ENCODE measurements at places on chromosomes 13 and 19. TPM values are rescaled to one million over a fixed set of nuclear protein-coding genes. Genes with fewer than 3 reads are reported as not detected.
A peak's percentile ranks its signal among the peaks of the same experiment; 100 is the strongest.

GRCh38 chr13:47999973-48000372, 1.1 kb downstream of the SUCLA2 start:
- H3K36me3 ChIP-seq = peaks cover 13% of the 10 kb centered on the region
- no peak overlapping the region for H3K27ac ChIP-seq
- peak overlapping the region; percentile 90 for H3K4me3 ChIP-seq
- H3K27me3 ChIP-seq = no peaks in the 10 kb centered on the region
- peaks cover 30% of the 10 kb centered on the region for H3K4me1 ChIP-seq

- no peaks in the 10 kb centered on the region for H3K4me1 ChIP-seq
- H3K36me3 ChIP-seq = no peaks in the 10 kb centered on the region
- H3K27me3 ChIP-seq = no peaks in the 10 kb centered on the region
Observed at GRCh38 chr13:92640936-92641335, 585.7 kb upstream of the GPC6 start.

DNA sequence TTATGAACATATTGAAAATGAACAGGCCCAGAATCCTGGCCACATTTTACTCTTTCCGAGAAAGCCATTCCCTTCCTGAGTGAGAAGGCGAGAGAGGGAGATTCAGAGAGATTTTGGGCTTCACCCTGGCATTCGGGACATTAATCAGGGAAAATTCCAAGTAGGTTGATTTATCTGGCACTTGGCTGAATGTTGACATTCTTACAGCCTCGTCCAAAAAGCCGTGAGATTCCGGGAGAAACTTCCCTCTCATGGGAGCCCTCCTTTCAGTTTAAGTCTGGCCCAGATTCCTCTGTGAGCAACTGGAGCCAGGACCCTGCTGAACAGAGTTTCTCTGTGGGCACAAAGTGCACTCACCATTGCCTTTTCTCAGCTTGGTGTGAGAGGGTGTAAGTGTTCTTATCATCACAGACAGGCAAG, 129.2 kb upstream of the PEG3 start:
- H3K36me3 ChIP-seq = no peaks in the 10 kb centered on the region
- no peak overlapping the region for H3K27ac ChIP-seq
- no peaks in the 10 kb centered on the region for H3K4me1 ChIP-seq
- DNase-seq = no peak
- H3K4me3 ChIP-seq = no peak overlapping the region
- peaks cover 4% of the 10 kb centered on the region for H3K27me3 ChIP-seq

DNA sequence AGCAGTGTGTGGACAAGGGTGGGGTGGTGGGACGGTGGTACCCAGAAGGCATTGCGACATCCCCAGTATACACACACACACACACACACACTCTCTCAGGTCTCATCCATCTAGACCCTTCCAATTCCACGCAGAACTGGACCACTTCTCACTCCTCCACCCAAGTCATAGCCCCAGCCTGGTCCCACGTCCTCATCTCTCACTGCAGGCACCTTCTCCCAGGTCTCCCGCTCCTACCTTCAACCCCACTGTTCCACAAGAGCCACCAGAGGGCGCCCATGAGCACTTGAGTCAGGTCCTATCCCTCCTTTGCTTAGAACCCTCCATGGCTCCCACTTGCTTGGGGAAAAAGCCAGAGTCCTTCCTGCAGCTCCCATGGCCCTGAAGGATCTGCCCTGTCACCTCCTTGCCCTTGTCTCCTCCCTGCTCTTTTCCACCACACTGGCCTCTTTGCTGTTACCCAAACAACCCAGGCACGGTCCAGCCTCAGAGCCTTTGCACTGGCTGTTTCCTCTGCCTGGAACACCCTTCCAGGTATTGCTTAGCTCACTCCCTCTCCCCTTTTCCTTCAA, 62.6 kb downstream of the IER2 start:
- no peaks in the 10 kb centered on the region for H3K27me3 ChIP-seq
- H3K27ac ChIP-seq = no peak overlapping the region
- peaks cover 36% of the 10 kb centered on the region for H3K4me1 ChIP-seq
- peak; percentile 86 for DNase-seq
- H3K4me3 ChIP-seq = no peak overlapping the region

DNA sequence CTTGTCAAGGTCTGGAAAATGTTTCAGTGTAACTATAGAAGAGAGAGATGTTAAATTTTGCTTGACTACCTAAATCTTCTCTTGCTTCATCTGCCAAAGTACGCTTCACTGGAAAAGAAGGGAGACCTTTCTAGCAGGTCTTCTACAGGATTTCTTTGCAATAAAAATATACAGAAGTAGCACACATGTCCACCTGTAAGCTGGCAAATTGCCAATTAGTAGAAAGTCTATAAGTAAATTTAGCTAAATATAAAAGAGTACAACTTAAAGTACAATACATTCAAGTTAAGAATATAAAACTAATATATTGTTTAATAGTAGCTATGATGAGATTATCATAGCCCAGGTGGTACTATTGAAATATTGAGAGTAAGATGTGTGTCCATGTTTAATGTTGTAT, 128.5 kb upstream of the EDNRB start:
- H3K27ac ChIP-seq = no peak overlapping the region
- no peaks in the 10 kb centered on the region for H3K36me3 ChIP-seq
- H3K4me1 ChIP-seq = no peaks in the 10 kb centered on the region

DNA sequence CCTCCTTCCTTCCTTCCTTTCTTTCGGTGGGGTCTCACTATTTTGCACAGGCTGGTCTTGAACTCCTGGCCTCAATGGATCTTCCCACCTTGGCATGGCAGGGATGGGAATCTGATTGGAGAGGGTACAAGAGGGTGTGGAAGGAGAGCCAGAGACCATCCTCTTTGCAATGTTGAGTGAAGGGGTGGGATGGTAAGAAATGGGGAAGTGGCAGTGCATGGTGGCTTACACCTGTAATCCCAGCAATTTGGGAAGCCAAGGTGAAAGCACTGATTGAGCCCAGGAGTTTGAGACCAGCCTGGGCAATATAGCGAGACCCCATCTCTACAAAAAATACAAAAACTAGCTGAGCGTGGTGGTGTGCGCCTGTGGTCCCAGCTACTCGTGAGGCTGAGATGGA, 5.5 kb downstream of the BLOC1S3 start:
- H3K27me3 ChIP-seq = no peaks in the 10 kb centered on the region
- no peak for DNase-seq
- H3K4me1 ChIP-seq = peaks cover 18% of the 10 kb centered on the region
- H3K36me3 ChIP-seq = peaks cover 4% of the 10 kb centered on the region
- no peak overlapping the region for H3K4me3 ChIP-seq

DNA sequence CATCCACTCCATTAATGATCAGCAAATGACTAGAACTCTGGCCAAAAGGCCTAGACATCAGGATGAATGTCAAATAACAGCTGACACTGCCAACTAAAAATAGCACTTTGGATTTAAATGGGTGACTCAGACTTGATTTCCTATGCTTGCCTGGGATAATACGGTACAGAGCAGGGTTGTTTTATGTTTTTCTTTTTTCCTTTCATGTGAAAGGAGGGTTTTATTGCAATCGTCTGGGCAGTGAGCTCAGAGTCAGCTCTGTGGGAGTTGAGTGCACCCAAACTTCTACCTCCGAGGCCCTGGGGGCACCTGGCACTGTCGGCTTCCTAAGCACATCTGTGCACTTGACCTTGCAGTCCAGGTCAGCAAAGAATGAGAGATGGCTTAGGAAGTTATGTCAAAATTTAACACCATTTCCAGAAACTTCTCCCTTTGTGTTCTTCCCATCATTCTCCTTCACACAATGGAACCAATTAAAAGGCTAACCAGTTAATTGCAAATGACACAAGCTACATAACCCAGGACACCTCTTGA, 134.1 kb downstream of the LACC1 start:
- no peaks in the 10 kb centered on the region for H3K27me3 ChIP-seq
- DNase-seq = no peak
- H3K36me3 ChIP-seq = no peaks in the 10 kb centered on the region

GRCh38 chr19:28549680-28550277, 663.2 kb downstream of the UQCRFS1 start:
- H3K27me3 ChIP-seq = no peaks in the 10 kb centered on the region
- no peak overlapping the region for H3K27ac ChIP-seq
- peaks cover 14% of the 10 kb centered on the region for H3K4me1 ChIP-seq
- DNase-seq = no peak

DNA sequence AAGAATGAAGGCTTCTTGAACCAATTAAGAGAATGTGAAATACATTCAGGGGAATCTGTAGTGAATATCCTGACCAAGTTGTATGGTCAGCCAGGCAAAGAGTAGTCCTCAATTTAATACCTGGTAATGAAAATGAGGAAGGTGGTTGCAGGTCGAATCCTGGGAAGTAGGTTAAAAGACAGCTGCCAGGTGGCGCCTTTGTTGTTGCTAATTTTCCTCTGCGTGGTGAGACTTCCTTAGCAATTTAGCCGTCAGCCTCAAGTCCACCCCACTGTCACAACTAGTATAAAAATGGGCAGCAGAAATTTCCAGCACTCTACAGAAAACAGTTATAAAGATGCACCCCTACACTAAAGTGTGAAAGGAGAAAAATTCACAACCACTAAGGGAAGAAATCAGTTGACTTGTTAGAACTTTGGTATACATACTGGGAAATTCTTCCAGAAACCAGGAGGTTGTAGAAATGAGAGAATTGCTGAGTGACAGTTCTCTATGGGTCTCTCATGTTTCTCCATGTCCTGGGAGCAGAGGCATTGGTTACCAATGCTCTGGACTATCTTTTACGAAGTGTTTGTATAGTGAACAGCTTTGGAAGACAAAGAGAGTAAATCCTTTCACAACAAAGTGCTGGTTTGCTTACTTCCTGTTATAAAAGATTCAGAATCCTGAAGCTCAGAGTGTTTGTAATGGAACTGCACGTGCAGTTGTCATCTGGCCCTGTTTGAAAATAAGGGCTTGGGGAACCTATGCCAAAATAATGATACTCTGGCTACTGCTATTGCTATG, 235.9 kb downstream of the NHLRC3 start:
- H3K27me3 ChIP-seq = peaks cover 10% of the 10 kb centered on the region
- H3K36me3 ChIP-seq = no peaks in the 10 kb centered on the region
- H3K27ac ChIP-seq = no peak overlapping the region
- no peaks in the 10 kb centered on the region for H3K4me1 ChIP-seq

DNA sequence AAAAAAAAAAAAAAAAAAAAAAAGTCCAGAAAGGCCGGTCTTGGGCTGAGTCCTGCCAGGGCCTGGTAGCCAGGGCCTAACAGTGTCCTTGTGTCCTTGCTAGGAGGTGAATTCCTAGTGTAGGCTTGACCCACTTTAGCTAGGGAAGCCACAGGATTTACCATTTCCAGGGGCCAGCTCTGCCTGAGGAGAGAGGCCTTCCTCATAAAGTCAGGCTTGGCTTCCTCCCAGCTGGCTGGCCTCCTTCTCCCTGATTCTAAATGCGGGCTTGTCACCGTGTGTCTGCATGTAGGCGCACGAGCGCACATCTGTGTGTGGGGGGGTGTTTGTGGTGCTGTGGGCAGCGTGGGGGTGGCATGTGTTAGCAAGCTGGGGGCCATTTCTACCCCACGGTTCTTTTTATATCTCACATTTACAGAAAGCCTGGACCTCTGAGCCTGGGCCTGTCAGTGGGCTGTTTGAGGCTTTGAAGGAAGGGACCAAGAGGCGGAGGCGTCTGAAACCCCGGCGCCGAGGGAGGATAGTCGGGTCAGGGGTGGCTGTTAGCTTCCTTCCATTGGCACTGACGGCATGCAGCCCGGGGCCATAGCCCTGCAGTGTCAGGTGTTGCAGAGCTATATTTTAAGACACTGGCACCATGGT, 31.7 kb downstream of the IER2 start:
- no peaks in the 10 kb centered on the region for H3K27me3 ChIP-seq
- peak; percentile 86 for DNase-seq
- peak overlapping the region; percentile 86 for H3K27ac ChIP-seq
- peaks cover 28% of the 10 kb centered on the region for H3K4me1 ChIP-seq
- no peaks in the 10 kb centered on the region for H3K36me3 ChIP-seq

GRCh38 chr13:106108346-106108745, 427.1 kb downstream of the EFNB2 start:
- DNase-seq = no peak
- H3K36me3 ChIP-seq = no peaks in the 10 kb centered on the region
- no peaks in the 10 kb centered on the region for H3K4me1 ChIP-seq

GRCh38 chr13:99985886-99986527, 4.4 kb downstream of the ZIC2 start:
- H3K4me3 ChIP-seq = peak overlapping the region; percentile 5
- peaks cover 75% of the 10 kb centered on the region for H3K27me3 ChIP-seq
- DNase-seq = no peak
- peaks cover 34% of the 10 kb centered on the region for H3K4me1 ChIP-seq
- H3K36me3 ChIP-seq = peaks cover 11% of the 10 kb centered on the region

DNA sequence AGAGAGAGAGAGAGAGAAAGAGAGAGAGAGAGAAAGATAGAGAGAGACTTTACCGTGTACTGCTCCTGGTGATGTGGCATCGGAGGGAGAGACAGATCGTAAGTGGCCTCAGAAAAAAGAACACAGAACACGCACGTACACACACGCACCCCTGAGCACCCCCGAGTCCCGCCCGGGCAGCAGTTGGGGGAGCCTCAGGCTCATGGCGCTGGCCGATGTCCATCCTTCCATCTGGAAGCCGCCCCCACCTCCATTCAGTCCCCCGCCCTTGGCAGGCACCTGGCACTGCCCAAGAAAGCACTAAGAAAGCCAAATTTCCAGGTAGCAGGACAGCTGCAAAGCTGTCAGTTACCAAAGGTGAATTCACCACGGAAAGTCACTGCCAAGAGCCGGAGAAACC, 116.9 kb downstream of the IER2 start:
- peaks cover 3% of the 10 kb centered on the region for H3K4me1 ChIP-seq
- no peaks in the 10 kb centered on the region for H3K36me3 ChIP-seq
- no peak overlapping the region for H3K4me3 ChIP-seq
- peaks cover 4% of the 10 kb centered on the region for H3K27me3 ChIP-seq
- no peak overlapping the region for H3K27ac ChIP-seq

GRCh38 chr19:45376045-45376724, 5.8 kb upstream of the ERCC2 start:
- no peaks in the 10 kb centered on the region for H3K36me3 ChIP-seq
- no peak overlapping the region for H3K4me3 ChIP-seq
- DNase-seq = no peak
- no peaks in the 10 kb centered on the region for H3K27me3 ChIP-seq
- H3K4me1 ChIP-seq = no peaks in the 10 kb centered on the region
- H3K27ac ChIP-seq = no peak overlapping the region

The NFIX gene
- total RNA-seq = 4.7 TPM

The URAD gene
- total RNA-seq = not detected

The KIR3DL1 gene
- total RNA-seq = 0.14 TPM

The SOX1 gene
- not detected for total RNA-seq

The CEACAM20 gene
- not detected for total RNA-seq

The TTC9B gene
- not detected for total RNA-seq
